ENCODE measurements at places on chromosomes 5 and 9.

DNA sequence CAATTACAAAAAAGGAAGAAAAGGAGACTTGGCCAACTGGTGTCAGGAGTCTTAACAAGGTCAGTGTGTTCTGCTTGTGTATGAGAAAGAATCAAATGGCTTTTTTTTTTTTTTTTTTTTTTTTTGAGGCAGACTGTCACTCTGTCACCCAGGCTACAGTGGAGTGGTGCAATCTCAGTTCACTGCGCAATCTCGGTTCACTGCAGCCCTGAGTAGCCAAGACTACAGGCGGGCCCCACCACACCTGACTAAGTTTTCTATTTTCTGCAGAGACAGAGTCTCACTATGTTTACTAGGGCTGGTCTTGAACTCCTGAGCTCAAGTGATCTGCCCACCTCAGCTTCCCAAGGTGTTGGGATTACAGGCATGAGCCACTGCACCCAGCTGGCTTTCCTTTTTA is 3.1 kb upstream of the IL7R start:
- no peak for DNase-seq

DNA sequence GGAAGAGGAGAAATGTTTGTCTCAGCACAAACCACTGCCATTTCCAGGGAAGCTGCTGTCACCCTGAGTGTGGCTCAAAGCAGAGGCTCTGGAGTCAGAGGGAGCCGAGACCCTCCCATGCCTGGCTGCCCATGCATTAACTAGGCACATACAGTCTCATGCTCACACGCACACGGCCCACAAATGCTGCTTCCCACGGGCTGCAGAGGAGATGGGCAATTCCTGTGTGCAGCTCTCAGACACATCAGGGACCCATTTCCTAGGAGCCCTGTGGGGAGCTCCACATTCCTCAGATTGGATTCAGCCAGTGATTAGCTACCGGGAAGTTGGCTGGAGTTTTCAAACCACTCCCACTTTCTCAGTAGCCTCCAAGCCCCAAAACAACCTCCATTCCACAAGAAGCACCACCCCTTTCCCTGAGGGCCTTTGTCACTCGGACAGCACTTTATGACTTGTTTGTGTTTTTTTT is 9.1 kb upstream of the PTGES start:
- no peak for DNase-seq

DNA sequence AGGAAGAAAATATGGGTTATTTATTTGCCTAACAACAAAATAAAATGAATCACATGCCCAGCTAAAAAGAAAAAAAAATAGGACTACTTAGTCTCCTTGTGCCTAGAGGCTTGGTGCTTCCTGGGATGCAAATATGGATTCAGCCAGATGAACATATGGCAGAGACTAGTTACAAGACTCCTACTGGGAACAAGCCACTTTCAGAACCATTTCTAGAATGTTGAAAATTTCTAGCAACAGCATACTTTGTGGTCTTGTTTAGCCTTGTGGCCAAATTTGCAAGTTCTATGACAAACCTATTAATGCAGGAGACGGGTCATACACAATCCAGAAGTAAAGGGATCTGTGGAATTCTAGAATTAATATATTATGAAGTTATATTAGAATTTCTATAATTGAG is 198.7 kb downstream of the CHSY3 start:
- no peak for DNase-seq

DNA sequence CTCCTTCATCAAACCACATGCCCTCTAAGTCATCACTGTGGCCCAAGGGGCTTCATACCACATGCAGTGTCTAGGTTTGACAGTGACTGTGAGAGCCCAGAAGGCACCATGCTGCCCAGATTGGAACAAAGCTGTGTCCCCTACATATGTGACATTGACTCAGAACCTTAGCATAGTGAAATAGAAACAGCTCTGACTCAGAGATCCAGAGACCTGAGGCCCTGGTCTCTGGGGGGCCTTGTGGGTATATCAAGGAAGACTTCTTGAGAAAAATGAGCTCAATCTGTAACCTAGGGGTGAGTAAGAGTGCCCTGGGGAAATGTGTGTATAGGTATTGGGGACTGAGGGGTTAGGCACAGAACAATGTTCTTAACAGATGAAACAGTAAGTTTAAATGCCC is 7.1 kb upstream of the ENTREP1 start:
- no peak for DNase-seq

- DNase-seq: no peak
Measured at GRCh38 chr9:124248066-124248465, 9.7 kb upstream of the NEK6 start.

GRCh38 chr5:36635721-36636390 is 29.4 kb downstream of the SLC1A3 start:
- no peak for DNase-seq

GRCh38 chr9:135117281-135117680 is 29.8 kb downstream of the OLFM1 start:
- no peak for DNase-seq
